ENCODE measurements at places on chromosomes 3 and 15.

DNA sequence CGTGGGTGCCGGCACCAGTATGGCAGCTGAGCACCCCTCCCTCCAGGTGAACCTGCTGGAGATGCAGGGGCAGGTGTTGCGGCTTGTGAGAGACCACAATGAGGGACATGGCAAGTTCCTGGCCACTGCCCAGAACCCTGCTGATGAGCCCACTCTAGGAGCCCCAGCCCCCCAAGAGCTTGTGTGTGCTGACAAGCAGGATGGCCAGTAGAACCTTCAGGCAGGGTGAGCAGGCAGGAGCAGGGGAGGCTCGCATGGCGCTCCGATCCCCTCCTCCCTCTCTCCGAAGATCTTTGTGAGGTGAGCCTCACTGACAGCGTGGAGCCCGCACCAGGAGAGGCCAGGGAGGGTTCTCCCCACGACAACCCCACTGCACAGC, 29.8 kb downstream of the NGRN start:
- no peak overlapping the region for H3K27ac ChIP-seq
- H3K4me1 ChIP-seq, result peaks cover 8% of the 10 kb centered on the region
- DNase-seq, result no peak
- no peaks in the 10 kb centered on the region for H3K36me3 ChIP-seq
- no peak overlapping the region for H3K4me3 ChIP-seq

DNA sequence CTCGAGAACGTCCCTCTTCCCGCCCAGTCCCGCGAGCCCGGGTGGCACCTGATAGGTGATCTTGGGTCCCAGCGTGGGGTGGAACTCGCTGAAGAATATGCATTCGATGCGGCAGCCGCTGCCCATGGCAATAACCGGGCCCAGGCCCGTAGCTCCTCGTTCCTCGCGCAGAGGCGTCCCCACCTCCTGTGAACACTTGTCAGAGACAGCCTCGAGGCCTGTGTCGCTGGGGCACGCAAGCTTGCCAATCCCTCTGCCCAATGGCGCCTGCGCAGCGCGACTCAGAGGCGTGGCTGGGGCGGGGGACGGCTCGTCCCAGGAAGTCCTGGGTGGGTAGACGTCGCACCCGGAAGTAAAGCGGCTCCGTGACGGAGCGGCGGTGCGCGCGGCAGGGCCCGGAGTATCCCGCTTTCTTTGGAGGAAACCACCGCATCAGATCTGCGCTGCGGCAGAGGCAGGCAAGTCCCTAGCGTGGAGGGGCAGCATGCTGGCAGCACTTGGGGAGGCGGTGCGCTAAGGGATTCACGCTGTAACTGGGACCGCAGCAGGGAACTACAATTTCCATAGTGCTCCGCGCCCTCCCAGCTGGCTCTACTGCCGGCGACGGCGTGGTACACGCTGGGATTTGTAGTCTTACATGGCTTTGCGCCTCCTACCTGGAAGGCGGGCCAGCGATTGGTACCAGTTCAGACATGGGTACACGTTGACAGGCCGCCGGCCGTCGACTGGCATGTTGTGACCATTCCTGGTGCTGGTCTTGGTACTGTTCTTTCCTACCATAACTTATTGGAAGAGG, at the start of the genes CYB561D2 and NPRL2:
Gene CYB561D2, plus strand, starts transcription at position 336 of the 796 bp plus-strand sequence. CDS start 572 bp downstream, outside the sequence.
Gene NPRL2, minus strand, starts transcription at position 249 of the 796 bp plus-strand sequence. Its CDS starts 123 bp downstream, at position 126.
- peaks cover 44% of the 10 kb centered on the region for H3K36me3 ChIP-seq
- peaks cover 57% of the 10 kb centered on the region for H3K4me1 ChIP-seq
- H3K4me3 ChIP-seq, result peak within 1 kb of the TSS; percentile 87

DNA sequence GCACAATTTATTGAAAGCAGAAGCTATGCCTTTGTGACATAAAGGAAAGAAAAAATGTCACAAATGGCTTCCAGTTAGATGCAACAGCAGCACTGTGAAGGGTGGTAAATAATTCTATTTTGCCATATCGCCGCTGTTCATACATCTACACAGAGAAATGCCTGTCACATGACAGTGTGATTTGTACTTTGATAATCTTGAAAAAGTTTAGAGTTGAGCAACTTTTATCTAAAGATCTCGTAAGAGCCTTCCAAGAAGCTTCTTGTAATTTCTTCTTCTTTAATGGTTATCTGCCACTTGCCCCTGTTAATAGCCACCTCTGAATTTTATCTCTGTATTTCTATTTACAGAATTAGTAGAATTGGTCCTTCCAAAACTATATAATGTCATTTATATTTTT, 192.3 kb downstream of the ATP8B4 start:
- no peaks in the 10 kb centered on the region for H3K36me3 ChIP-seq
- DNase-seq, result no peak
- no peaks in the 10 kb centered on the region for H3K27me3 ChIP-seq
- no peak overlapping the region for H3K27ac ChIP-seq

GRCh38 chr15:40340740-40341400, at the start of gene CCDC9B:
Gene CCDC9B, minus strand, starts transcription at chr15:40340939. Its CDS starts 120 bp downstream, at chr15:40340819.
- H3K27ac ChIP-seq, result peak within 1 kb of the TSS; percentile 86
- peak within 1 kb of the TSS; percentile 38 for H3K4me3 ChIP-seq
- peaks cover 73% of the 10 kb centered on the region for H3K4me1 ChIP-seq
- no peaks in the 10 kb centered on the region for H3K36me3 ChIP-seq

DNA sequence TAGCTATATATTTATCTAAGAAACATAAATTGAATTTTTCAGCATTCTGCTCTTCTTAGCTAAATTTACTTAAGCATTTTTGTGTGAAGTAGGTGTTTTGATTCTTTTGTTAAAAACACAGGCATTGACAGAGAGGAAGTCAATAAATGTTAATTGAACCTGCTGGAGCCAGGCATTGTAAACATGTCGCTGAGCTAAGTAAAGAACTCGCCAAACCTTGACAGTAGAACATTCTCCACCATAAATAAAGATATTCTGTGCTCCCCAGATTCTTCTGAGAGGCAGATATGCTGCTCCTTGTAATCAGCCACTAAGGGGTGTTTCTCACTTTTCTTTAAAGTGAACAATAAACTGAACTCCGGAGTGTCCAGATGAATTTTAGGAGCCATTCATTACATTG, 38.4 kb downstream of the SYNM start:
- H3K27me3 ChIP-seq, result no peaks in the 10 kb centered on the region
- H3K27ac ChIP-seq, result no peak overlapping the region
- peaks cover 24% of the 10 kb centered on the region for H3K36me3 ChIP-seq
- no peak for DNase-seq
- no peak overlapping the region for H3K4me3 ChIP-seq
- peaks cover 8% of the 10 kb centered on the region for H3K4me1 ChIP-seq

DNA sequence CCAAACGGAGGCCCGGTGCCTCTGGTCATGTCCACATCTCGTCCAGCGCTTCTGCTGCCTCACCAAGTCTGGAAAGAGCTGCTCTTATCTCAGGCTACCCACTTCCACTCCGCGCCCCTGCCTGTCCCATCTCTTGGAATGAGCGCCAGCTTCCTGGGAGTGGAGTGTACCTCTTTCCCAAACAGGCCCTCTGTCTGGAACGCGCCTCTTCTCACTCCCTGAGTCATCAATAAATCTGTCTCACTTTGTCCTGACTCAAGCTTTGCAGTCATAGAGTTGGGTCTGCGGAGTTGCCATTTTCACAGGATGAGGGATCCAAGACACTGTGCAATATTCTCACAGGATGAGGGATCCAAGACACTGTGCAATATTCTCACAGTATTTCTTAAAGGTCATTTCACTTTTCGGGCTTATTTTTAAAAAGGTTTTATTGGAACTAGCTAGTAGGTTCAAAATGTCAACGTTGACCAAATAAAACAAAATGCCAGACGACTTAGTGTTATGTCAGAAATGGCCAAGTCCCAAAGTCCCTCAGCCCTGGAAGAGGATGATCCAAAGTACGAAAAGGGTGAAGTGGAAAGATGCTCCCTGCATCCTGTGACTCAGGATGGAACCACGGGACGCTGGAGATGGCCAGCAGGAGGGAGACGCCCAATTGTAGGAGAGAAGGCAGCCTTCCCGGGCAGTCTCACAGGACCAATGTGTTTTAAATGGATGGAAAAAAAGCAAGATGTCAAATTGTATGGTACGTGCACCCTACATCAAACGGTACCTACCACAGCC, 81.1 kb downstream of the CHSY1 start:
- peak overlapping the region; percentile 20 for H3K27ac ChIP-seq
- peak; percentile 68 for DNase-seq
- no peaks in the 10 kb centered on the region for H3K27me3 ChIP-seq
- peaks cover 86% of the 10 kb centered on the region for H3K4me1 ChIP-seq
- H3K4me3 ChIP-seq, result no peak overlapping the region

- DNase-seq, result no peak
- peaks cover 32% of the 10 kb centered on the region for H3K4me1 ChIP-seq
- no peaks in the 10 kb centered on the region for H3K27me3 ChIP-seq
- H3K27ac ChIP-seq, result peak overlapping the region; percentile 20
- no peaks in the 10 kb centered on the region for H3K36me3 ChIP-seq
Observed at GRCh38 chr3:58032186-58032585, 24.0 kb downstream of the FLNB start.

GRCh38 chr15:70259028-70259424, 161.3 kb upstream of the TLE3 start:
- peaks cover 17% of the 10 kb centered on the region for H3K4me1 ChIP-seq
- H3K36me3 ChIP-seq, result no peaks in the 10 kb centered on the region
- H3K4me3 ChIP-seq, result no peak overlapping the region

DNA sequence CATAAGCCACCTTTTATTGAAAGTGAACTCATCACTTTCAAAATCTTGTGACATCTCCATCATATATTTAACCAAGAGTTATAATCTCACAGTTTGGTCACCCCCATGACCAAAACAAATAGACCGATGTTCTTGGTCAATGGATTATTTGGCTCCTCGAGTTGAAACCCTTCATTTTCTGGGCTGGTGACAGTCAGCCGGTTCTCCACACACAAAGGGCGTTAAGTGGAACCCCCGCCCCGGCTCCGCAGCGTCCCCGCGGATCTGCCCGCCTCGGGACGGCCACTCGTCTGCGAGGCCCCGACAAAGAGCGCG, 772 bp downstream of the TSPAN3 start:
- no peaks in the 10 kb centered on the region for H3K27me3 ChIP-seq
- H3K27ac ChIP-seq, result peak overlapping the region; percentile 93
- no peak for DNase-seq

- H3K27ac ChIP-seq, result no peak overlapping the region
- no peaks in the 10 kb centered on the region for H3K27me3 ChIP-seq
- no peak overlapping the region for H3K4me3 ChIP-seq
Observed at GRCh38 chr3:97863031-97863430, 41.2 kb downstream of the CRYBG3 start.

DNA sequence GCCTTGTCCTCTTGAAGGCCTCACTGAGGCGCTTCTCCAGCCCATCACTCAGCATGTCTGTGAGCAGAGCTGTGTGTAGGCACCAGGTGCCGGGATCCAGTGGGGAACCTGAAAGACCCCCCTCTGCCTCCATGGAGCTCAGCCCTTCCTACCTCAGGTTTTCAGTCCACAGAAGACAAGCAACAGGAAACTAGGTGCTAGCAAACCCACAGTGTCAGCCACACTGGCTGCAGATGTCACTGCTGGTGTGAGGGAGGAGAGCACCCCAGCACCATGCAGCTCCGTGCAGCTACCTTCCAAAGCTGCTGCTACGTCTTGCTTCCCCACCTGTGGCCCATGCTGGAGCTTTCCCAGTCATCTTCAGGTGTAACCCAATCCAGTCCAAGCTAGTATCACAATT, 17.9 kb downstream of the PSTPIP1 start:
- no peaks in the 10 kb centered on the region for H3K27me3 ChIP-seq
- no peak overlapping the region for H3K4me3 ChIP-seq
- H3K36me3 ChIP-seq, result no peaks in the 10 kb centered on the region
- DNase-seq, result no peak
- peaks cover 5% of the 10 kb centered on the region for H3K4me1 ChIP-seq

DNA sequence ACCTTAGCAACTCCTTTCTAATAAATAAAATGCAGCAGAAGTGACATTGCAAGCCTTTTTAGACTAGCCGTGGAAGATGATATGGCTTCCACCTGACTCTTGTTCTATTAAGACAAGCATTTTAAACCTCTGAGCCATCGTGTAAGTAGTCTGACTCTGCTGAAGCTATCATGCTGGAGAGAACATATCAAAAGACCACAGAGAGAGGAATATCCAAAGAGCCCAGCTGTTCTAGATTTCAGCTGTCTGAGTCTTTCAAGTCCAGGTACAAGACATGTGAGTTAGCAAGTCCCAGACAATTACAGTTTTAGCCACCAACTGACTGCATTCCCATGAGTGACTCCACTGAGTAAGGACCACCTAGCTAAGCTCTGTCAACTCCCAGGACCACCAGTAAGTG, 517.0 kb upstream of the NAALADL2 start:
- no peaks in the 10 kb centered on the region for H3K27me3 ChIP-seq
- H3K4me3 ChIP-seq, result no peak overlapping the region
- H3K4me1 ChIP-seq, result no peaks in the 10 kb centered on the region
- DNase-seq, result no peak
- H3K36me3 ChIP-seq, result no peaks in the 10 kb centered on the region

- no peak overlapping the region for H3K27ac ChIP-seq
- H3K36me3 ChIP-seq, result no peaks in the 10 kb centered on the region
- no peaks in the 10 kb centered on the region for H3K27me3 ChIP-seq
- no peak for DNase-seq
- H3K4me1 ChIP-seq, result no peaks in the 10 kb centered on the region
- H3K4me3 ChIP-seq, result no peak overlapping the region
Observed at GRCh38 chr3:62723166-62723913, 151.9 kb downstream of the CADPS start.

DNA sequence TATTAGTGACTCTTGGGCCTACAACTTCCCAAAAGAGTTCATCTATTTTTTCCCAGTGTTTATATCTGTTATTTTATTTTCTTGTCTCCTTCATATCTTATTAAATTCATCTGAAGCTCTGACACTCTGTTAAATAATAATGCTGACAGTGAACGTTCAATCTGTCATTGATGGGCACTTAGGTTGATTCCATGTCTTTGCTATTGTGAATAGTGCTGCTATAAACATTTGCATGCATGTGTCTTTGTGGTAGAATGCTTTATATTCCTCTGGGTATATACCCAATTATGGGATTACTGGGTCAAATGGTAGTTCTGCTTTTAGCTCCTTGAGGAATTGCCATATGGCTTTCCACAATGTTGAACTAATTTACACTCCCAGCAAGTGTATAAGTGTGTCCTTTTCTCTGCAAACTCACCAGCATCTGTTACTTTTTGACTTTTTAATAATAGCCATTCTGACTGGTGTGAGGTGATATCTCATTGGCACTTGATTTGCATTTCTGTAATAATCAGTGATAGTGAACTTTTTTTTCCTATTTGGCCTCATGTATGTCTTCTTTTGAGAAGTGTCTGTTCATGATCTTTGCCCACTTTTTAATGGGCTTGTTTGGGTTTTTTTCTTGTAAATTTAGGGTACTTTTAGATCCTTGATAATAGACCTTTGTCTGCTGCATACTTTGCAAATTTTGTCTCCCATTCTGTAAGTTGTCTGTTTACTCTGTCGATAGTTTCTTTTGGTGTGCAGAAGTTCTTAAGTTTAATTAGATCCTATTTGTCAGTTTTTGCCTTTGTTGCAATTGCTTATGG, 122.5 kb downstream of the LEKR1 start:
- no peak for DNase-seq
- H3K4me1 ChIP-seq, result no peaks in the 10 kb centered on the region
- no peaks in the 10 kb centered on the region for H3K27me3 ChIP-seq

GRCh38 chr3:112623717-112624116, 17.2 kb downstream of the CCDC80 start:
- H3K4me3 ChIP-seq, result no peak overlapping the region
- no peak overlapping the region for H3K27ac ChIP-seq
- no peaks in the 10 kb centered on the region for H3K27me3 ChIP-seq
- no peaks in the 10 kb centered on the region for H3K36me3 ChIP-seq

Measured in suprapubic skin (tissue), 4 donors.